Liver (tissue), 10 donors: ENCODE measurements at places on chromosomes 2 and 18.

DNA sequence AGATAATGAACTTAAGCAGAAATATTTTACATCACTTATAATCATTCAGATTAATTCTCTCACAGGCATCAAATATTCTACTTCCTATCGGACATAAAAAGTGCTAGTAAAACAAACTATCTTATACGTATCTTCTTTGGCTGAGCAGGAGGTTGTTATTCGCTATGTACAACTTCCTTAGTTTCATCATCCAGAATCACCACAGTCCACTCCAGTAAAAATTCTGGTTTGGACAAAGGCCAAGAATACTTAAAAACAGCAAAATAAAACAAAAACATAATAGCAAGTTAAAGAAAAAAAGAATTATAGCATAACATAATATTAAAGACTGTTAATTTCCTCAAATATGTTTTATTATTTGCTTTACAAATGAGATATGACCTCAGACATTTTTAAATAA, 1077.1 kb upstream of the CELF4 start:
- no peak for DNase-seq
- no peak overlapping the region for H3K27ac ChIP-seq
- H3K27me3 ChIP-seq: no peaks in the 10 kb centered on the region
- H3K4me3 ChIP-seq: no peak overlapping the region

DNA sequence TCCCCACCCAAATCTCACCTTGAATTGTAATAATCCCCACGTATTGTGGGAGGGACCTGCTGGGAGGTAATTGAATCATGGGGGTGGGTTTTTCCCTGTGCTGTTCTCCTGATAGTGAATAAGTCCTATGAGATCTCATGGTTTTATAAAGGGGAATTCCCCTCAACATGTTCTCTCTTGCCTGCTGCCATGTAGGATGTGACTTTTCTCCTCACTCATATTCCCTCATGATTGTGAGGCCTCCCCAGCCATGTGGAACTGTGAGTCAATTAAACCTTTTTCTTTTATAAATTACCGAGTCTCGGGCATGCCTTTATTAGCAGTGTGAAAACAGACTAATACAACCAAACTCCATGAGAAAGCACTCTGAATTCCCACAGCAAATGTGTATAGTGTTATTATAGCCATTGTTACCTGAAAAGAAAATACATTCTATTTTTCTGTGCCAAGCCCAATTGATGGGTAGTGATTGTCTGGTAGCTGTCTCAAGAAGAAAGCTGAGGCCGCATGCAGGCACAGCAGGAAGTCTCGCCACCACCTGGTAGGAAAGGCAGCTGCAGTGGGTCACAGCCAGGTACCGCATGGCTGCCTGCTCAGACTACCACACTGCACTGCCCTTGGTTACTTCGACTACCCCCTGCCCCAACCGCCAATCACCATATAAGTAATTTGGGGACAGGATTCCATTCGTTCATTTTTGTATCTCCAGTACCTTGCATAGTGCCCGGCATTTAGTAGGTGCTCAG, 10.3 kb upstream of the ZBTB7C start:
- no peak for DNase-seq
- H3K36me3 ChIP-seq: no peaks in the 10 kb centered on the region

- no peak overlapping the region for H3K4me3 ChIP-seq
- DNase-seq: no peak
- no peaks in the 10 kb centered on the region for H3K27me3 ChIP-seq
- H3K36me3 ChIP-seq: peaks cover 4% of the 10 kb centered on the region
- no peak overlapping the region for H3K27ac ChIP-seq
- no peaks in the 10 kb centered on the region for H3K4me1 ChIP-seq
These were observed 19.0 kb downstream of the CABYR start for GRCh38 chr18:24157855-24158254.

DNA sequence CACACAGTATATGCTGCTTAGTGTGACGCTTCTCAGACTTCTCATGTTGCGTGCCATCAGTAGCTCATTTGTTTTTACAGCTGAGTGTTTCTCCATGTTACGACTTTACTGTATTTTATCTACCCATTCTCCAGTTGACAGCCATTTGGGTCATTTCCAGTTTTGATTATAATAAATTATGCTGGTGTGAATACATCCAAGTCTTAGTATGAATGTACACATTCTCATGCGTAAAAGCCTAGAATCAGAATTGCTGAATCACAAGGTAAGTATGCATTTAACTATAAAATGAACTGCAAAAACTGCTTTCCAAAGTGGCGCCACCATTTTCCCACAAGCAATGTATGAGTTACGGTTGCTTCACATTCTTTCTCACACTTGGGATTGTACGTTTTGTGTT, 184.2 kb upstream of the SLC35G4 start:
- H3K36me3 ChIP-seq: no peaks in the 10 kb centered on the region
- H3K4me3 ChIP-seq: no peak overlapping the region
- no peak overlapping the region for H3K27ac ChIP-seq

DNA sequence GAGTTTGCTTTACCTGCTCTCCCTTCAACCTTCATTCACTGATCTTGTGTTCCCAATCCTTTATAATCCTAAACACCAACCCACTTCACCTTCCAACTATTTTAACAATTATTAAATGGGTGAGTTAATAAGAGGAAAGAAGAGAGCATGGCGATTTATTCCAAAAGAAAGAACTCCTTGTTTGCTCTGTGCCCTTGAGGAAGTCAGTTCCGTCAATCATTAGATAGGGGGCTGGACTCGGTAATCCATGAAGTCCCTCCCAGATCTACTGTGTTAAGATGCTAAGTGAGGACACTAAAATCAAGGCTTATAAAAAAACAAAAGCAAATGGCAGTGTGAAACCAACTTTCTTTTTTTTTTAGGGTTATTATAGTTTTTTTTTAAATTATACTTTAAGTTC, 589.9 kb downstream of the XIRP2 start:
- H3K4me1 ChIP-seq: no peaks in the 10 kb centered on the region
- no peaks in the 10 kb centered on the region for H3K27me3 ChIP-seq
- H3K36me3 ChIP-seq: peaks cover 1% of the 10 kb centered on the region
- no peak overlapping the region for H3K27ac ChIP-seq
- no peak for DNase-seq
- no peak overlapping the region for H3K4me3 ChIP-seq

- no peaks in the 10 kb centered on the region for H3K4me1 ChIP-seq
- no peak overlapping the region for H3K4me3 ChIP-seq
- DNase-seq: no peak
- H3K27ac ChIP-seq: no peak overlapping the region
These were observed 507.9 kb downstream of the TXNL1 start for GRCh38 chr18:56130481-56130880.

GRCh38 chr2:221943076-221943810, 355.6 kb downstream of the PAX3 start:
- no peak overlapping the region for H3K27ac ChIP-seq
- no peaks in the 10 kb centered on the region for H3K4me1 ChIP-seq
- H3K4me3 ChIP-seq: no peak overlapping the region
- H3K36me3 ChIP-seq: no peaks in the 10 kb centered on the region
- no peak for DNase-seq

- no peak overlapping the region for H3K4me3 ChIP-seq
- H3K27ac ChIP-seq: no peak overlapping the region
- no peak for DNase-seq
- peaks cover 9% of the 10 kb centered on the region for H3K36me3 ChIP-seq
- H3K4me1 ChIP-seq: peaks cover 29% of the 10 kb centered on the region
These were observed 7.8 kb downstream of the ACMSD start for GRCh38 chr2:134846213-134846612.

DNA sequence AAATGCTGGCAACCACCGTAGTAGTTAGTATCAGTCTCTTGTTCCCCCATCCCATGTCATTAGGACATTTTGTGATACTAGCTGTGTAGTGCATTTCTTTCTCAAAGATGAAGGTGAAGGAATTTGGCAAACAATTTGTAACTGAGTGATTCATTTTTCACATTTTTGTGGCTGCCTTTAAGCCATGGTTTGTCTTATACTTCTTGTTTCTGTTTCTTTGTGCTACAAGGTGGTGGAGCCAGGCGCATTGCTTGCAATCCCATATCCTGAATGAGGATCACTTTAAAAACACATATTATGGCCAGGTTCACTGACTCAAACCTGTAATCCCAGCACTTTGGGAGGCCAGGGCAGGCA, 40.6 kb downstream of the GPD2 start:
- no peaks in the 10 kb centered on the region for H3K4me1 ChIP-seq
- H3K36me3 ChIP-seq: no peaks in the 10 kb centered on the region
- no peak overlapping the region for H3K27ac ChIP-seq
- DNase-seq: no peak

GRCh38 chr2:136008205-136008865, 22.9 kb upstream of the DARS1 start:
- H3K27ac ChIP-seq: peak overlapping the region; percentile 41
- H3K4me1 ChIP-seq: no peaks in the 10 kb centered on the region
- H3K36me3 ChIP-seq: no peaks in the 10 kb centered on the region
- H3K4me3 ChIP-seq: no peak overlapping the region
- H3K27me3 ChIP-seq: no peaks in the 10 kb centered on the region
- no peak for DNase-seq

- H3K27me3 ChIP-seq: peaks cover 28% of the 10 kb centered on the region
- DNase-seq: no peak
- H3K4me3 ChIP-seq: no peak overlapping the region
- peaks cover 4% of the 10 kb centered on the region for H3K4me1 ChIP-seq
These were observed 1.8 kb downstream of the HOXD9 start for GRCh38 chr2:176124110-176124946.

- no peak overlapping the region for H3K27ac ChIP-seq
- H3K36me3 ChIP-seq: no peaks in the 10 kb centered on the region
- H3K4me1 ChIP-seq: no peaks in the 10 kb centered on the region
- H3K27me3 ChIP-seq: no peaks in the 10 kb centered on the region
These were observed 25.8 kb upstream of the SRD5A2 start for GRCh38 chr2:31606509-31606908.

- no peak overlapping the region for H3K4me3 ChIP-seq
- DNase-seq: no peak
- H3K4me1 ChIP-seq: no peaks in the 10 kb centered on the region
- H3K27ac ChIP-seq: no peak overlapping the region
- no peaks in the 10 kb centered on the region for H3K36me3 ChIP-seq
- H3K27me3 ChIP-seq: no peaks in the 10 kb centered on the region
These were observed 120.4 kb upstream of the ACKR3 start for GRCh38 chr2:236449167-236449761.

DNA sequence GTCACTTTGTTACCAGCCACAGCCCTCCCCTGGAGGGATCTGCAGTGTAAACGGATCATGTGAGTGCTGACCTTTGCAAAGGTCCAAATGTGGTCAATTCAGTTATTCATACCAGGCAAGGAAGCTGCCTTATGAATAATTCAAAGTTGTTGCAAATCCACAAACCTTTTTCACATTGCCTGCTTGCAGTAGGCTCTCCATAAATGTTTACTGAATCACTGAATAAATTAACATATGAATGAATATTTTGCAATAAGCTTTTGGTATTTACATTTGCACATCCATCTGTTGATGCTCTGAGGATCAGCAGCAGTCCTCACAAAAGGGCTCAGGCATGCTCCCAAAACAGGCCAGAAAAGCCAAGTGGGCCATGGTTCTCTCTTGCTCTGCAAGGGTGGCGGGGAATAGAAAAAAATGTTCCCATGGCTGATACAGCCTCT, 156.8 kb downstream of the VAPA start:
- H3K36me3 ChIP-seq: no peaks in the 10 kb centered on the region
- H3K27ac ChIP-seq: no peak overlapping the region
- H3K4me1 ChIP-seq: no peaks in the 10 kb centered on the region
- no peaks in the 10 kb centered on the region for H3K27me3 ChIP-seq
- no peak overlapping the region for H3K4me3 ChIP-seq

GRCh38 chr2:236888794-236889780, 196.6 kb upstream of the COPS8 start:
- H3K4me1 ChIP-seq: no peaks in the 10 kb centered on the region
- H3K36me3 ChIP-seq: no peaks in the 10 kb centered on the region
- DNase-seq: no peak

GRCh38 chr2:221169724-221170123, 402.4 kb downstream of the EPHA4 start:
- DNase-seq: no peak
- H3K4me1 ChIP-seq: no peaks in the 10 kb centered on the region
- no peaks in the 10 kb centered on the region for H3K36me3 ChIP-seq
- H3K27me3 ChIP-seq: no peaks in the 10 kb centered on the region
- H3K27ac ChIP-seq: no peak overlapping the region

- no peak for DNase-seq
- H3K27ac ChIP-seq: no peak overlapping the region
- no peaks in the 10 kb centered on the region for H3K36me3 ChIP-seq
- H3K4me3 ChIP-seq: no peak overlapping the region
- no peaks in the 10 kb centered on the region for H3K27me3 ChIP-seq
- H3K4me1 ChIP-seq: peaks cover 13% of the 10 kb centered on the region
These were observed 37.7 kb upstream of the MAT2A start for GRCh38 chr2:85501248-85501647.

- H3K36me3 ChIP-seq: no peaks in the 10 kb centered on the region
- H3K4me3 ChIP-seq: peak overlapping the region; percentile 42
- H3K4me1 ChIP-seq: peaks cover 9% of the 10 kb centered on the region
- no peak overlapping the region for H3K27ac ChIP-seq
These were observed 694 bp downstream of the THSD7B start for GRCh38 chr2:136766073-136766404.

- no peak overlapping the region for H3K4me3 ChIP-seq
- H3K27me3 ChIP-seq: no peaks in the 10 kb centered on the region
- H3K36me3 ChIP-seq: no peaks in the 10 kb centered on the region
- no peak overlapping the region for H3K27ac ChIP-seq
These were observed 372.7 kb downstream of the FBXO15 start for GRCh38 chr18:73774811-73775509.

DNA sequence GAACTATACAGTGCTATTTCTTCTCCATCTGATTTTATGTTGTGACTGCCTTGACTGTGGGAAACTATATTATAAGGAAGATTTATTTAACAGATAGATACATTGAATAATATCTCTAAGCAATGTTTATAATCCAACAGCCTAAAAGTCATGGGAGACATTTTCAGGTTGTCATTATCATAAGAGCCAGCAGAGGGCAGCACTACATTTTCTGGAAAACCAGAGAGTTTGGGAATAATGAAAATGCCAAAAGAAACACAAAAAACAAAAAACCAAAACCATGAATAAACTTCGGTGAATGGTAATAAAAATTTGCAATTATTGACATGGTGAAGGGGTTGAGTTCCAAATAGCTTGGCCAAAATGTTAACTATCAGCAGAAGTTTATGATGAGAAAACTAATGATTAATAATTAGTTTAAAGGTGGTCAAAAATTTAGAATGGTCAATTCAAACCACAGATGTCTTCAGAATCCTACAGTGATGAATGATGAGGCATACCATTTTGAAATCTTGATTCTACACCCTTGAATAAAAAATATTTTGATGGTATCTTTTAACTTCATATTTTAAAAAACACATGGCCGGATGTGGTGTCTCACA, 4.7 kb downstream of the EEF1B2 start:
- H3K4me1 ChIP-seq: peaks cover 16% of the 10 kb centered on the region
- H3K27me3 ChIP-seq: no peaks in the 10 kb centered on the region
